ENCODE measurements at places on chromosomes 2 and 18.

DNA sequence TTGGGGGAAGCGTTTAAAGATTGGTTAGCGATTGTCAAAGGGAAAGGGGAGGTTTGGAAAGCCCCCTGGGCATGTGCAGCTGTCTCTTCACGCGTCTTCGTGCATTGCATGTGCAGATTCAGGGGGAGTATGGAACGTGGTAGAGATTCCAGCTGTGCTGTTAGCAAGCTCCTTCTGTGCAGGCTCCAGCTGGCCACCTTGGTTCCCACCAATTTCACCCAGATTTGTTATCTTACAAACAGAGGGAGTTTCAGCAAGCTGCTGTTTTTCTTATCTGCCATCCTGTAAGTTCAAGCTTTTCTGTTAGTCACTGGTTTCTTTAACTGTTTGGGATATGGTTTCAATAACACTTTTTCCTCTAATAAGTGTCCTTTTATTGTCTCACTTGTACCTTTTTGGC lies 30.4 kb downstream of the FARP2 start:
- DNase-seq, result no peak

GRCh38 chr18:77380695-77381094 lies 131.0 kb downstream of the GALR1 start:
- no peak for DNase-seq

DNA sequence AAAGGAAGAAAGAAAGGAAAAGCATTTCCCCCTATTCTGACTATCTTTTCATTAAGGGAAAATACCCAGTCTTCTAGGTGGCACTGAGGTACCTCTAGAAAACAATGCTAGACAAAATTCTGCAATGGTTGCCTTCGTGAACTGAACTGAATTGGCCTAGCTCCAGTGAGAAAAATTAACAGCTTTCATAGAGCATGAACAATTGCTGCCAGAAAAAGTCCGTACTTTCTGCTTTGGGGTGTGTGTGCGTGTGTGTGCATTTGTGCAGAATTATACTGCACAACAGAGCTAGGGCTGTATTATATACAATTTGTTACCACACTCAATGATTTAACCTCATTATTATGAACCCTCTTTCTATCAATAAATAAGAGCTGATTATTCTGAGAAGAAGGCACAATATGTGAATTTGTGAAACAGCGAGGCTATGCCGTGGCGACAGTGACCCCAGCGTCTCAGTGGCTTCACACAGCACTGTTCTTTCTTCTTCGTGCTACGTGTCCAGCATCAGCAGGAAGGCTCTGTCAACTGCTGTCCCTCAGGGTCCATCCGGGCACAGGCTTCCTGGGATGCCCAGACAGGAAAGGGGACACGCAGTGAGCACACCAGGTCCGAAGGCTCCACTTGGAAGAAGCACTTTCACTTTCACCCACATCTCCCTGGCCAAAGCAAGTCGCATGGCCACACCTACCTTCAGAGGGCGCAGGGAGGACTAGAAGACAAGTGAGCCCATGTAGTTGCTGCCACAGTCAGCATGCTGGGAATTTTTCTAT lies 47.5 kb downstream of the PTGR3 start:
- peak; percentile 11 for DNase-seq

- no peak for DNase-seq
Measured at GRCh38 chr2:68404164-68404563, 39.1 kb downstream of the PLEK start.

- no peak for DNase-seq
Measured at GRCh38 chr2:103875531-103875930, 978.4 kb upstream of the POU3F3 start.

DNA sequence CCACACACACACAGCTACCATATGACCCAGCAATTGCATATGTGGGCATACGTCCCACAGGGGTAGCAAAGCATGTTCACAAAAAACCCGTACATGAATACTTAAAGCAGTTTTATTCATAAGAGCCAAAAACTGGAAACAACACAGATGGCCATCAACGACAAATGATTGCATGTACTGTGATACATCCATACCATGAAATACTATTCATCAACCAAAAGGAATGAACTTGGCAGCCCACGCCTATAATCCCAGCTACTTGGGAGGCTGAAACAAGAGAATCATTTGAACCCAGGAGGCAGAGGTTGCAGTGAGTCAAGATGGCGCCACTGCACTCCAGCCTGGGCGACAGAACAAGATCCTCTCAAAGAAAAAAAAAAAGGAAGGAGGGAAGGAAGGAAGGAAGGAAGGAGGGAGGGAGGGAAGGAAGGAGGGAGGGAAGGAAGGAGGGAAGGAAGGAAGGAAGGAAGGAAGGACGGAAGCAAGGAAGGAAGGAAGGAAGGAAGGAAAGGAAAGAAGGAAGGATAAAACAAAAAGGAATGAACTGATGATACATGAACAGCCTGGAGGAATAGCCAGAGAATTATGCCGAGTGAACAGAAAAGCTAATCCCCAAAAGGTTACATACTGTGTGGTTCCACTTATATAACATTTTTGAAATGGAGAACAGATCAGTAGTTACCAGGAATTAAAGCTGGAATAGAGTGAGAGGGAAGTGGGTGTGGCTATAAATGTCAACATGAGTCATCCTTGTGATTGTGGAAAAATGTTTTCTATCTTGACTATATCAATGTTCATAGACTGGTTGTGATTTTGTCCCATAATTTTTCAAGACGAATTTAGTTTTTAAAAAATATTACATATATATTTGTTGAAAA lies 19.6 kb upstream of the YPEL5 start:
- DNase-seq, result no peak

DNA sequence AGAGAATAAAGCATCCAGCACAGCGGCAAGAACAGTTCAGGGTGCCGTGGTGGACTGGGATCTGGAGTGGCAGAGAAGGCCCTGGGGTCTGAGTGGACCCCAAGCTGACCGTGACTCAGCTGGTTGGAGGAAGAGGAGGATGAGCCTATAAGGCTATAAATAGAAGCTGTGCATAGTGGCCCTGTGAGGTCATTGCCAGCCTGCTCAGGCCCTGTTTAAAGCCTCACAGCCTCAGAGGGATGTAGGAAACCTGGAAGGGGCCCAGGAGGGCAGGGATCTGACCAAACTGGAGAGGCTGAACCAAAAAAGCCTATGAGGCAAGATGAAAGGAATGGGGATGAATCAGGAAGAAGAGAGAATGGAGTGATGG lies 11.3 kb upstream of the DES start:
- no peak for DNase-seq

GRCh38 chr18:78904179-78904531 lies 75.5 kb upstream of the SALL3 start:
- no peak for DNase-seq

DNA sequence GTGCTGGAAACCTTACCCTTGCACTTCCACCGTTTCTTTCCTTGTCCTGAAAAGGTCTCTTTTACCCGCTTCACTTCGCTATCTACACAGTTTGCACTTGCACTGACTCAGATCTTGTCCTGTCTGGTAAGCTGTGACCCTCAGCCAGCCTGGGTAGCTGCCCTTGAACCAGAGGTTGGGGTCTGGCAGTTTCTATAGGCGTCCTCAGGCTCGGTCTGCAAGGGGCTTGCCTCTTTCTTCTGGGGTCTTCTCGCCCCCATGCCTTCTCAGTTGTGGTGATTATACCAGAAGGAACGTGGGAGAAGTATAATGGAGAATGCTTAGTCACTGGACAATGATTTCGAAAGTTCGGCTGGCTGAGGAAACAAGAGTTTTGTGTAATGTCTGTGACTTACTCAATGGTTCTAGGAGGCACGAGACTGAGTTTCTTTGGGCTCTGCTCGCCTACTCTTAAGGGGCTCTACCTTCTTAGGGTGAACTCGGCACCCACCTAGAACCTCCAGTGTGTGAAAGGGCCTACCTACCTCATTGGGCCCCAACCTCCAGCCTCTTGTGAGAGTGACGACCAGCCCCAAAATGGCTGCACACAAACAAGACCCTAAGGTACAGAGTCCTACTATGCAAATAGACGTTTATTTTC lies 6.9 kb upstream of the STAT1 start:
- DNase-seq, result peak; percentile 61

- no peak for DNase-seq
Measured at GRCh38 chr2:65802298-65802942, 370.0 kb upstream of the SPRED2 start.

- no peak for DNase-seq
Measured at GRCh38 chr2:235458839-235459273, 35.0 kb upstream of the AGAP1 start.

GRCh38 chr2:71530641-71531332 lies 77.4 kb downstream of the DYSF start:
- peak; percentile 36 for DNase-seq

- DNase-seq, result no peak
Measured at GRCh38 chr2:136362676-136363390, 244.9 kb upstream of the CXCR4 start.

GRCh38 chr2:35462226-35462998 lies 893.2 kb upstream of the CRIM1 start:
- no peak for DNase-seq

GRCh38 chr2:35708411-35708923 lies 647.1 kb upstream of the CRIM1 start:
- DNase-seq, result no peak

DNA sequence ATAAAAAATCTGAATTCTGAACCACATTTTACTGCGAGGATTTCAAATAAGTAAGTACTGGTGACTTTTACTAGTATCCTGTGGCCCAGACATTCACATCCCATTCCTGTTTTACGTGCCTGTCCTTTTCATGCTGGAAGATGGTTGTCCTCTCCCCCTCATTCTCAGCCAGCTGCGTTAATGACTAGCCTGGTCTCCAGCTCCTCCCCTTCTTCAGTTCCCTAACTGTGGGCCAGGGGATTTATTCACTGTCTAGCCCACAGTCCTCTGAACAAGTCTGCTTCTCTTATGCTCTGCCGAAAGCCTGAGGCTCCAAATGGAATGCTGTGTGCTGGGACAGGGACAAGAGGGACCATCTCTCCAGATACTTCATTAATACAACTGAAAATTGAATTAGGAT lies 373.9 kb downstream of the PTPRM start:
- no peak for DNase-seq

DNA sequence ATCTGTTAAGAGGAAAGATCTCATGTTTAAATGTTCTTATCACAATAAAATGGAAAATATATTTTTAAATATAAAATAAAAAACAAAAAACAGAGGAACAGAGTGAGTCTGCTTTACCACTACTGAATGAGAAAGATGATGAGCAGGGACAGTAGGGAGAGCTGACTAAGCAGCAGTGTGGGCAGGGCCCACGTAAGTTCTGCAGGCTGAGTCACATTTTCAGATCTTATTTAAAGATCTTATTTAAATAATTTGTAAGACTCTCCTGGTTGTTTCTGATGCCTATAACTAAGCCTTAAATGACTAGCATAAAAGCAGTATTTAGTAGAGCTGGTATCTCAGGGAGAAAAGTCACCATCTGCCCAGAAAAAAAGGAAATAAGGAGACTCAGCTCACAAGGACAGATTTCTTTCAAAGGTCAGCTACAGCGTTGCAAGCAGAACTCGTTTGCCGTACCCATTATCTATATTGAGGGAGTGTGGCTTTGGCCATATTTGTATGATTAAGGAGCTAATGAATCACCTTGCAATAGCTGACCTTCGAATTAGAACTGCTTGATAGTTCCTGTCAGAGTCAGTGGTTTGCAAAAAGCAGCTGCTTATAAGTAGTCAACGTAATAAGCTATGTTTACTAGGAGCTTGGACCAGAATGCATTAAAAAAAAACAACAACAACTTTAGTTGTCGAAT lies 322.1 kb upstream of the CHAC2 start:
- DNase-seq, result peak; percentile 20

DNA sequence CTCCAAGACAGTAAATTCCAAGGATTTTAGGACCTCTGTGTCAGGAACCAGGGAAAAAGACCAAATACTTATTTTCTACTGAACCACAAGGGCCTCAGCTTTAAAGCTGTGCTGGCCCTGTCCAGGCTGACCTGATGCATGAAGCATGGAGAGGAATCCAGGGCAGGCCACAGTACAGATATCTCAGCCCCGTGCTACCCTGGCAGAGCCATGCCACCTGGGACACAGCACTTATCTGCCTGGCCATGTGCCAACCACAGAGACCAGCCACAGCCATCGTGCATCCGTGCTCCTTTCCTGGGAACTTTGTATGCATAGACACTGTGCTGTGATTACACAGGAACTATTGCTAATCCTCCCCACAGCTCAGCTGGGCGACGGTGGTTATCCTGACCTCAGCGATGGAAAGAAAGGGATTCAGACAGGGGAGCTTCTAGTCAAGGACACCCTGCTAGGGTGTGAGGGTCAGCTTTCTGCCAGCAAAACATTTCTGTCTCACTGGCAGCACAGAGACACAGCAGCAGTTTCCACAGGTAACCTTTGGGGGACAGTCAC lies 687.4 kb upstream of the ID2 start:
- DNase-seq, result no peak

DNA sequence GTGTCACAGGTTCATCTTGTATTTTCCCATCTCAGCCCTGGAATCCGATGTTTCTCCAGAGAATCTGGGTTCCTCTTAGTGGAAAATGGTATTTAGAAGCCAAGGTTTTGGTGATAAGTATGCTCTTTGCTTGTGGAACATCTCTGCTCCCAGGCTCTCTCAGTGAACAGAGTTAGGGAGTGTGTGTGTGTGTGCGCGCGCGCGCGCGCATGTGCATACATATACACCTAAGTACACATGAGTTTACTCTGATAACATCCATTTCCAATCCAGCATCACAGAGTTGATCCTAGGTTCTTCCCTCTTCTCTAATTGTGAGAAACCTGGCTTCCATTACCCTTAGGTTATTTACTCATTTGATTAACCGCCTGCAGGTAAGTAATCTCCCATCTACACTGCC lies 41.7 kb downstream of the ABCG8 start:
- no peak for DNase-seq

- DNase-seq, result no peak
Measured at GRCh38 chr18:21241301-21242048, 557 bp upstream of the GREB1L start.

GRCh38 chr2:100013892-100014677 lies 128.3 kb downstream of the AFF3 start:
- DNase-seq, result no peak

- DNase-seq, result no peak
Measured at GRCh38 chr2:45192991-45193390, 183.7 kb upstream of the SIX2 start.

DNA sequence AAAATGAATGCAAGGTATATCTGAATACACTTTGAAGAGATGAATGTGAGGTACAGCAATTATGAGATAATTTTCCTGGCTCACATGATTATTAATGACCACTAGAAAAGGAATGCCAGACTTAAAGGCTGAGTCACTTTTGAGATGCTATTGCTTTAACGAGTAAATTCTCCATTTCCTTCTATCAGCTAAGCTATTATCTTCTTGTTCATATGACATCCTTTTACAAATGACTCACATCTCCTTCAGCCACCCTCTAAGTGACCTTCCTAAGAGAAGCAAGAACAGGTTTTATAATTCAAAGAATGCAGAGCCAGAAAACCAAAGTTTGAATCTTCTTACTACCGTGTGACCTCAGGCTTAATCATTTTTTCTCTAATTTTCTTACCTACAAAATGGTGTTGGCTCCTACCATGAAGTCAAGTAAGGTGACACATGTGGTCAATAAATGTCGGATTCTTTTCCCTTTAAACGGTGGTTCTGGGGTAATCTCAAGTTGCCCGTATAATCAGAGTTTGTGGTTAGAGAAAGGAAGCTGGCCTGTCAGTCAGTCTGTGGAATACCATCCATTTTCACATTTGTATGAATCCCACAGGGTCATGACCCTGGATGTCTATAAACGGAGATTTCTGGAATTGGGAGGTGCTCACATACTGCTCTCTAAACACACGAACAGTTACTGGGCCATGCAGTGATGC lies 184.0 kb upstream of the PID1 start:
- no peak for DNase-seq

- no peak for DNase-seq
Measured at GRCh38 chr2:32805104-32806095, 141.4 kb upstream of the LTBP1 start.

- no peak for DNase-seq
Measured at GRCh38 chr2:72982781-72983499, 65.6 kb downstream of the EMX1 start.

GRCh38 chr2:467543-467891 lies 179.6 kb upstream of the ALKAL2 start:
- DNase-seq, result no peak
